ENCODE measurements at places on chromosomes 3 and 15.

DNA sequence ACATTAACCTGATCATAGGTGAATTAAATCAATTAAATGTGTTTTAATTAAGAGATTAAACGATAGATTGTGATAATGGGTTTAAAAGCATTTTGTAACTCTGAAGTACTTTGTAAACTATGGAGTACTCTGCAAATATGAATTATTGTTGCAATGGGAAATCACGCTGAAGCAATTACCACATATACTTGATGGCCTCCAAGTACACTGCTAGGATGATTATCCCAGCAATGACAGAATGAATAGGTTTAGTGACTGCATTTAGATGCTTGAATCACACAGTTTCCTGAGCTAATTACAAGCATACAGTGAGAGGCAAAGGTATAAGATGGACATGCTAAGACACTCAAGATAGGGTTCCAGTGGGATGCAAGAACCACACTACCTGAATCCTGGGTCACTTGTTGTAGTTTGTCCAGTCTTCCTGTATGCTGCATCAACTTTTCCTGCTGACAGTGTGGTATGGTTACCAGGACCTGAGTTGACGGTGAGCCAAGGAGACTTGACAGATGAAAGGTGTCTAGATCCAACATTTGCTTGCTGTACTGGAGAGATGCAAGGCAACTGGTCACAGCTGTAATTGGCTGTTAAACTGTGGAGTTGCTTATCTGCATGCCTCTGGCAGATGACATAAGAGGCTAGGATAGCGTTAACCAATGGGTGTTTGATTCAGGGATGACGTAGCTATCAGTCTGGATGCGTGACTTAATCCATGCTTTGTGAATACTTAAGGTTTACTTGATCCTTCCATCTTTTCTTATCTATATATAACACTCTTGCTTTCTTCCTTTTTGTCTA lies 38.0 kb downstream of the RNF13 start:
- DNase-seq: no peak

GRCh38 chr15:96693990-96694517 lies 363.6 kb downstream of the NR2F2 start:
- no peak for DNase-seq

- no peak for DNase-seq
Observed at GRCh38 chr3:40731445-40731844, 206.7 kb downstream of the ZNF621 start.

DNA sequence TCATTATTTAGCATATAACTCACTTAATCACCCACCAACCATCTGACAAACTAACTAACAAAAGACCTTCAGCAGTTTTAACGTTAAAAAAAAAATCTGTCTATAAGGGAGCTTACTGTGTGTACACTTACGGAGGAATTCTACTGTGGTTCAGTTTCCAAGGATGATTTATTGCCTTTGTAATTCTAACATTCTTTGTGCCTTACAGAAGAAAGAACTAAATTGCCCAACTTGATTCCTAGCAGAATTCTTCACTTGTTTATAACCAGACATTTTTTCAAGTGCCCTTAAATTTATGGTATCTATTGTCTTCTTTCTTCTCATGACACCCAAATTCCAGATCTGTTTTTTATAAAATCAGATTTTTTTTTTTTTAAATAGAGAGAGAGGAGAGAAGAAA lies 119.7 kb upstream of the IGSF10 start:
- peak; percentile 22 for DNase-seq

DNA sequence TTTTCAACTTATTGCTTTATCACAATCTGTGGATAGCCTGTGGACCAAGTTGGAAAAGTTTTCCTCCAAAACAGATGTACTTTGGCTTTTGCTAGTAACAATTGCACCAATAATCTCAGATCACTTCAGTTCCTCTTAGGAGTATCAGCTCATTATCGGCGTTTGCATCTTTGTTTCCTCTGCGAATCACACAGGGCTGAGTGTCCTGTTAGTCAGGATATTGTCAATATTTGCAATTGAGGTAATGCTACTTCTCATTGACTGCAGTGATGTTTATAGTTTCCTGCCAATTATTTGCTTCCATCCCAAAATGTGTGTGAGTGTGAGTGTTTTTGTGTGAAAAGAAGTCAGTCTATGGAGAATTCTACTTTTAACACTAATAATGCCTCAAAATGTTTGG lies 545.0 kb downstream of the SI start:
- no peak for DNase-seq

DNA sequence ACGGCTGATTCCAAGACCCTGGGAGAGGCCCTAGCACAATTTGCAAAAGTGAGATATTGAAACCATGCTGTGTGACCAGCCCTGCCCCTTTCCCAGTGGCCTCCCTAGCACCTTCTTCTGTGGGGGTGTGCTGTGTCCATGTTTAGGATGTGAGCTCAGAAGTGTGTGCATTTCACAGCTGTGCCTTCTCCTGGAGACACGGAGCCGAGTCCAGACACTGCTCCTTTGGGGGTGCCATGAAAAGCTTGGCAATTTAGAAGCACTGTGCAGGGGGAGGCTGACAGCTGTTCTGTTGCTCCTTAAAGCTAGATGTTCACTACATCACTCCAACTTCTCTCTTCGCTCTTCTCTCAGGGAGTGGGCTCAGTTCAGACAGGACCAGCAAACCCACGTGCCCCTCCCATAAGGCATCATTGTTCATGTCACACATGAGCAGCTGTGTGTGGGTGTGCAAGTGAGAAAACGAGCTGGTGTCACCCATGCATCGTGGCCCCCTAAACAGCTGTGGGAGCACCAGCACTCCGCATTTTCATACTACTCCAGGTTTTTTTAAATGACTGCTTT lies 492.6 kb downstream of the GABRG3 start:
- no peak for DNase-seq

GRCh38 chr15:42279234-42279723 lies 6.0 kb upstream of the TMEM87A start:
- DNase-seq: no peak

- no peak for DNase-seq
Observed at GRCh38 chr15:76753131-76753530, 152.0 kb downstream of the SCAPER start.

DNA sequence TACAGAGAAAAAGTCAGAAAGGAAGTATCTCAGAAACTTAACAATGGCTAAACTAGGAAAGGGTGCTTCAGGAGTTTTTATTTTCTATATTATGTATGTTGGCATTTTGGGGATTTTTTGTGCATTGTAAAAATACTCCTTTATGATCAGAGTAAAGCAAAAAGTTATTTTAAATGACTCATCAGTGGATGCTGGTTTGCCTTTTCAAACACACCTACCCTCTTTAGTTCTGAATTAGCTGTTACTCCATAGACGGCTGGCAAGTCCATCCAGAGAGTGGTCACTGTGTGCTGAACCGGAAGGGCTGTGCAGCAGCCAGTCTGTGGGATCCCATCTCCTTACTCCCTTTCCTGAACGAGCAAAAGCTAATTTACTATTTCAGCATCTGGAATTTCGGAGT lies 942 bp downstream of the CCR9 start:
- DNase-seq: no peak

DNA sequence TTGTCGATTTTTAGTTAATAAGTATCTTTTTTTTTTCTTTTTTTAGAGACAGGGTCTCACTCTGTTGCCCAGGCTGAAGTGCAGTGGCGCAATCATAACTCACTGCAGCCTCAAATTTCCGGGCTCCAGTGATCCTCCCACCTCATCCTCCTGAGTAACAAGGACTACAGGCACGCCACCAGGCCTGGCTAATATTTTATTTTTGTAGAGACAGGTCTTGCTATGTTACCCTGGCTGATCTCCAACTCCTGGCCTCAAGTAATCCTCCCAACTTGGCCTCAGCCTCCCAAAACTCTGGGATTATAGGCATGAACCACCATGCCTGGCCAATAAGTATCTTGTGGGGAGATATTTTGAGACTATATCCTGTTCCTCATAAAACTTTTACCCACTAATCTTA lies 29.4 kb upstream of the ARID3B start:
- no peak for DNase-seq

DNA sequence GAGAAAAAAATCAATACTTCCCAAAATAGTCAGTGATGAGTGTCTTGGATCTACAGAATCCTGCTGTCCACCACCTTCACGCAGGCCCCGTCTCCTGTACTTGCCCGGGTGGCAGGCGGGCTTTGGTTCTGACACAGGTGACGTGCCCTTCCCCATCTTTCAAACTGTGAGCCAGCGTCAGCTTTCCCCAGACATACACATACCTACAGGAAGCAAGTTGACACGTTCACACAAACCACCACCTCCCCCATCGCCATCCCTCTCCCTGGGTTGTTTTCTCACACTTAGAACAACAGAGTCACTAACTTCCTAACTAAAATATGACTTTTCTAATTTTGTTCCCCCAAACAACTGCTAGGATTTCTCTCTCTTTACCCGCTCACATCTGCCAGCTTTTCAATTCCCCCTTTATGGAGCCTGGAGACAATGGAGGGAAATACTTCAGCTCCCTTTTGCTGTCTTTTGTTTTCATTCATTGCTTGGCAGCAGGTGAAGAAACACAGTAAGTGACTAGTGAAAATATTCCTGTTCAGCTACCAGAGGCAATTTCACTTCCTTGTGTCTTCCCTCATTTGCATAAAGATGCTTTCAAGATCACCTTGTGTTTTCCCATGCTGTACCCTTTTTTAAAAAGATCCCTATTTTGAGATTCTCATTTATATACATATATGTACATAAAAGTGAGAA lies 248.3 kb downstream of the SLCO3A1 start:
- no peak for DNase-seq

GRCh38 chr15:41634072-41634626 lies 26.1 kb upstream of the MGA start:
- no peak for DNase-seq

- no peak for DNase-seq
Observed at GRCh38 chr3:193905541-193906396, 230.2 kb upstream of the HES1 start.

DNA sequence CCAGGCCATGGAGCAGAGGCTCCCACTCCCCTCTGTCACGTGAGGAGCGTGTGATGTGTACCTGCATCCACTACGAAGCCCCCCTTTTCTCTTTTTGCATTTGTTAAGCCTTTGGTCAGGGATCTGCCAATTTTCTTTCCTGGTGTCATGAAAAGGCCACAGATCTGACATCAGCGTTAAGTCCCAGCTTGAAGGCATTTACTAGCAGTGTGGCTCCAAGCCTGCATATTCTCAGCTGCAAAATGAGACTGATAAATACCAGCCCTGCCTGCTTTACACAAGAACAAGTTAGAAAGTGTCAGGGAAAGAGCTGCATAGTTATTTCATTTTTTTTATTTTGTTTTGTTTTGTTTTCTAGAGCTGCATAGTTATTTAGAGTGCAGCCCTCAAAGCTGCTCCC lies 2.3 kb upstream of the ANKRD63 start:
- no peak for DNase-seq

DNA sequence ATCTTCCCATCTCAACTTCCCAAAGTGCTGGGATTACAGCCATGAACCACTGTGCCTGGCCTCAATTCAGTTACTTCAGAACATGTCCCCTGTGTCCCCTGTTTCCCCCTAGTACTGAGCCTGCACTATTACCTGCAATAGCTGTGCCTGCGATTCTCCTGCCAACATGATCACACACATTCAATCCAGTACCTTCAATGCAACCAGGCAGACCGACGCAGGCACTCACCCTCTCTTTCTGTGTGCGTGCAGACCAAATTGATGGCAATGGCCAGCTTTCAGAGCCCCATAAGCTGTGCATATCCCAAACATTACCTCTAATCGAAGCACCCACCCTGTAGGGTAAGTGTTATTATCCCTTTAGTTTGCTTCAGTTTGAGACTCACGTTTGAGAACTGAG lies 73.0 kb upstream of the EPHB3 start:
- DNase-seq: no peak

DNA sequence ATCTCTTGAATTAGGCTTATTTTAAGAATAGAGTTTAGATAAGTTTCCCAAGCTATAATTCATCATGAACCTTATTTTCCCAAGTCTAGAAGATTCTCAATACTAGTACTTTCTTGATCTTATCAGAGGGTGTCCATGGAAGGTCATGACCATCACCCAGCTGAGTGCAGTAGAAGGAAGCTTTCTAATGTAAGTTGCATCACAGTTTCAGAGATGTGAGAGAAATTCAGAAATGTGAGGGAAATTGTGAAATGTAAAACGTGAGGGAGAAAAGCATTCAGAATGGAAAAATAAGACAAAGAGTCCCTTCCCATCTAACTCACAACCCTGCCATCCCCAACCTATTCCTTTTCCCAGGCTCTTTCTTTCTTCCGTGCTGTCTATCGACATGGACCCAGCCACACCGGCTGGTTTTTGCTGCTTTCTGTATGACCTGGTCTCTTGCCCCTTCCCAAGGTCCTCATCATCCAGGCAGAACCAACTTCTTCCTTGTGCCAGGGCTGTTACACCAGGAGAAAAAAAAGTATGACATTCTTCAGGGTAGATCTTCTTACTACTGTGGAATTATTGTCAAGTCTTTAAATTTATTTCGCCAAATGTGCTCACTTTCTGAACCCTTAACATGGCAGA lies 6.7 kb downstream of the CAPN3 start:
- DNase-seq: no peak

DNA sequence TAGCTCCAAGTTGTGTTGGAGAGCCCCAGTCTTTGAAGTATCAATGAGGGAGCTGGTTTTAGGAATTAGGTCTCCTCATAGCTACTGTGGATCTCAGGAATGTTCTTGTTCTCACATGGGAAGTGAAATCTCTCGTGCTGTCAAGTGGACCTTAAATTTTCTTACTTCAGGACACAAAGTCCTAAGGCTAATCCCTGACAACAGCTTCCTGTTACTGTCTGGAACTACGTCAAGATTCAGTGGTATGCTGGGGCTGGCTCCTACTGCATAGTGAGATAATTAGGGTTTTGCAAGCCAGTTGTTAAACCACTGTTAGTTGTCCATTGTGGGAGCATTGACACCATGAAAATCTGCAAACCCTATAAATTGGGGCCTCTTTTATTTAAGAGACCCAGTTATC lies 22.8 kb downstream of the MESP1 start:
- no peak for DNase-seq

DNA sequence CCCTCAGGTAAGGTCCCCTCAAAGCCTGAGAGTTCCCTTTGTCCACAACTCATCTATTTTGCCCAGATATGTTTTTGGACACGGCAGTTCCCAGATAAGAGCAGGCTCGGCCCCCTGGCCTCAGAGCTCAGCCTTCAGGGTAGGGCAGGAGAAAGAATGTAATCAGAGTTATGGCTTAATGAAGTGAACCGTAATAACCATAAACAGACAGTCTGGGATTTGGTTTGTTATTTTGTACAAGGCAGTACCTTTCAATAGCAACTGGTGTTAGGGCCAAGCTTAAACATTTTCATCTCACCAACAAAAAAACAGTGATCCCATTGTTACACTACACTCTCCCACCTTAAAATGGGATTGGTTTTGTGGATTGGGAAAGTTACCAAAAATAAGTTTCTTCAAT lies 12.2 kb upstream of the ALDH1A3 start:
- no peak for DNase-seq

DNA sequence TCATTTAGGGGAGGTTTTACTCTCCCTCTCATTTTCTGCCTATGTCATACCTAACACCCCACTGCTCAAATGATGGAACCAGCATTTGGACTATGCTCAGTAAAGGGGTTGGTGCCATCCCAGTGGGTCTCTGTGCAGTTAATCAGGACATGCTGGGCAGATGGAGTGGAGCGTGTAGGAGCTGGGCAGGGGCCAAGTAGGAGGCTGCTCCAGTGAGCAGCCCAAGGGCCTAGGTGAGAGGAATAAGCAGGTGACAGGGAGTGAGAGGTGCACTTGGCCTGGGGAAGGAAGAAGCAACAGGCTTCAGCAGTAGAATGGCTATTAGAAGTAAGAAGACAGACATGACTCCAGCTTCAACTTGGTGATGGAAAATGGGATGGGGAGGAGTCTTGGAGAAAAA lies 72.2 kb downstream of the EPHB1 start:
- DNase-seq: no peak

Data from epithelial cell of esophagus (primary cell).